Right lobe of liver (tissue), 6 donors: ENCODE measurements at places on chromosomes 7 and 10. TPM values are rescaled to one million over a fixed set of nuclear protein-coding genes. Genes with fewer than 3 reads are reported as not detected.

VGF gene
- total RNA-seq: not detected

OGDHL gene
- 65.4 TPM for total RNA-seq

CFAP43 gene
- total RNA-seq: 0.26 TPM

ZNF503 gene
- 2.9 TPM for total RNA-seq

MPP7 gene
- 2.1 TPM for total RNA-seq

PRTFDC1 gene
- total RNA-seq: 3.5 TPM

MAT1A gene
- total RNA-seq: 1,200 TPM

CPSF4 gene
- 16.7 TPM for total RNA-seq

DOCK1 gene
- 17.8 TPM for total RNA-seq

ABI1 gene
- total RNA-seq: 25.3 TPM

NPY gene
- total RNA-seq: not detected

SDK1 gene
- 0.07 TPM for total RNA-seq

CLCN1 gene
- not detected for total RNA-seq

RBM20 gene
- total RNA-seq: 0.06 TPM

NUTM2B gene
- 0.49 TPM for total RNA-seq

GPRIN2 gene
- total RNA-seq: 0.35 TPM

VIPR2 gene
- total RNA-seq: 0.23 TPM

ZNF804B gene
- not detected for total RNA-seq

ETV1 gene
- 3.3 TPM for total RNA-seq

NFE2L3 gene
- 0.13 TPM for total RNA-seq

PSAP gene
- 612 TPM for total RNA-seq

ZYX gene
- total RNA-seq: 129 TPM

OPTN gene
- total RNA-seq: 30.4 TPM

NEUROD6 gene
- not detected for total RNA-seq

CACNA2D1 gene
- total RNA-seq: 1.7 TPM

OR6B1 gene
- not detected for total RNA-seq

SLC29A4 gene
- total RNA-seq: 7.7 TPM

PAXIP1 gene
- 6.2 TPM for total RNA-seq

CCL26 gene
- total RNA-seq: not detected

BNIP3 gene
- total RNA-seq: 321 TPM

SPDYE11 gene
- total RNA-seq: not detected

TRIM24 gene
- total RNA-seq: 14.5 TPM

SEMA3E gene
- total RNA-seq: 0.11 TPM

CTNNA3 gene
- total RNA-seq: 1.4 TPM

GNGT1 gene
- total RNA-seq: not detected

PAPOLB gene
- not detected for total RNA-seq

GRK5 gene
- 6.4 TPM for total RNA-seq

RTKN2 gene
- 0.12 TPM for total RNA-seq

LEP gene
- not detected for total RNA-seq

COL26A1 gene
- 3.3 TPM for total RNA-seq

FOXP2 gene
- 2.9 TPM for total RNA-seq

ANXA7 gene
- total RNA-seq: 92.4 TPM

SRRM3 gene
- total RNA-seq: 0.18 TPM

PNLIPRP1 gene
- total RNA-seq: not detected

TBX20 gene
- total RNA-seq: 0.40 TPM

ENKUR gene
- 0.15 TPM for total RNA-seq

VWDE gene
- total RNA-seq: 0.24 TPM

GRM8 gene
- total RNA-seq: 8.4 TPM

VSTM4 gene
- 2.8 TPM for total RNA-seq

FAM25G gene
- not detected for total RNA-seq

CRHR2 gene
- total RNA-seq: not detected

GJD4 gene
- total RNA-seq: not detected

TYW1B gene
- total RNA-seq: 1.2 TPM
